HFFc6 (cell line): ENCODE measurements at places on chromosomes 4 and X. TPM values are rescaled to one million over a fixed set of nuclear protein-coding genes. Genes with fewer than 3 reads are reported as not detected.

GRCh38 chrX:856566-857290 lies 226.1 kb downstream of the SHOX start:
- H3K27me3 ChIP-seq, result peaks cover 2% of the 10 kb centered on the region; the same call in 1 of the 2 replicates
- H3K27ac ChIP-seq, result no peak overlapping the region
- H3K4me3 ChIP-seq, result peak overlapping the region; percentile 42; the same call in 1 of the 2 replicates
- DNase-seq, result no peak
- H3K36me3 ChIP-seq, result no peaks in the 10 kb centered on the region

DNA sequence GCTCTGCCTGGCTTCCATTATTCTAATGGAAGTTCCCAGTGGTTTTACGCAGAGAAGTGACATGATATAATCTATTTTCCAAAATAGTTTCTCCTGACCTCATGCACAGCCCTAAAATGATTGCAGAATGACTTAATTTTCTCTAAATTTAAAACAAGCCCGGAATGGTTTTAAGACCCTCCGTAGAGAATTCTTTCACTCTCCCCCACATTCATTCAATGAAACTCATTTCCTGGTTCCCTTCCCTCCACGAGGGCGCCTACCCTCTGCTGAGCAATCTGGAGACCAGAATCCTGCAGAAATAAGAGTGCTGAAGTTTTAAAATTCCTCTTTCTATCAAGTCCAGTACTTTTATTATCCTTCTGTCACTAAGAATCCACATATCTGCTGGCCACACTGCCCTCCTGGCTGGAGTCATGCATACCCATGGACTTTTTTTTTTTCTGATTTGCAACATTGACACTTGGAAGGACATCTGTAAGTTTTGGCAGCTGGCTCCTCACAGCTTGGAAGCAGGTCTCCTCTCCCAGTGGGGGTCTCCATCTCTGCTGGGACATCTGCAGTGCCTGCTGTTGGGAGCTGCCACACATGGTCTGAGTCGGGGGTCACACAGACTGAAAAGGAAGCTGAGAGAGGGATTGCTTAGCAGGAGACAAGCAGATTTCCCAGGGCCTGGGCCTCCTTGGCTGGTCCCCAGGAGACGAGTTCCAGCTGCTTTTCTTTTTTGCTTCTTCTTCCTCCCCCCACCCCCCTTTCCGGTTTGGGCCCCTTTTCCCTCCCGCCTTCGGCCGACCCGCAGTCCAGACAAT lies 86.1 kb downstream of the SOWAHB start:
- peaks cover 34% of the 10 kb centered on the region for H3K4me1 ChIP-seq
- DNase-seq, result peak; percentile 40
- peak overlapping the region; percentile 45 for H3K4me3 ChIP-seq
- H3K36me3 ChIP-seq, result peaks cover 28% of the 10 kb centered on the region
- H3K27me3 ChIP-seq, result no peaks in the 10 kb centered on the region; the same call in 1 of the 2 replicates
- H3K27ac ChIP-seq, result peak overlapping the region; percentile 52

- DNase-seq, result no peak
- H3K27ac ChIP-seq, result peak overlapping the region; percentile 81
- peaks cover 60% of the 10 kb centered on the region for H3K4me1 ChIP-seq
- H3K36me3 ChIP-seq, result peaks cover 53% of the 10 kb centered on the region
- peaks cover 12% of the 10 kb centered on the region for H3K27me3 ChIP-seq
Observed at GRCh38 chr4:186644311-186644638, 79.4 kb downstream of the FAT1 start.

DNA sequence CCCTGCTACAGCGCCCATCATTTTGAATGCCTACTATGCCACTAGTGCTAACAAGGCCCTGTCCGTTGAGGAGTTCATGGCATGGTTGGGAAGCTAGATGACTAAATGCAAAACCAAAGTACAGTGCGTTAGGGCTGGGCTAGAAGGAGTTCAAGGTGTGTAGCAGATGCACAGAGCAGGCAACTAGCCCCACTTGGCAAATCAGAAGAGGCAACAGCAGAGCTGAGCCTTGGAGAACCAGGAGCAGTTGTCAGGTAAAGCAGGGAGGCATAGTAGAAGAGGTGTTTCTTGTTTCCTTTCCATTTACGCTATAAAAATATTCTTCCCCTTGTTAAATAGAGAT lies 146.6 kb upstream of the CPEB2 start:
- DNase-seq, result no peak
- no peaks in the 10 kb centered on the region for H3K36me3 ChIP-seq
- peaks cover 40% of the 10 kb centered on the region for H3K4me1 ChIP-seq
- peak overlapping the region; percentile 93 for H3K27ac ChIP-seq
- no peaks in the 10 kb centered on the region; the same call in 1 of the 2 replicates for H3K27me3 ChIP-seq

DNA sequence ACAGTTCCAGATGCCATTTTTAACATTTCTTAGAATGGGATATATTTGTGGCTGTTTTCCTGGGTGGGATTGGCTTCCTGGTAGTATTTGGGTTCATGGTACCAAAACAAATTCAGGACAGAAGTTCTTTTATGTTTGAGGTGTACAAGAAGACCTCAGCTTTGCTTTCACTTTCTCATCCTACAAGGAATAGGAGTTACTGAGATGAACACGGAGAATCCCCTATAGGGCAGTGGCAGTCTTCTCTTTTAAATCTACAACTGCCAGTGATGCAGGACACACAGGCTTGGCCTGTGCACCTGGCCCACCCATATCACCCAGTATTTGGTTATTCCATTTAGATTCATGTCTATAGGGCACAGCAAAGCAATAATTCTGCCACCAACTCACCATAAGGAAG lies 35.2 kb downstream of the SLC10A7 start:
- no peak for DNase-seq
- H3K27ac ChIP-seq, result no peak overlapping the region
- H3K27me3 ChIP-seq, result no peaks in the 10 kb centered on the region
- H3K4me1 ChIP-seq, result peaks cover 6% of the 10 kb centered on the region; the same call in 1 of the 2 replicates
- peaks cover 35% of the 10 kb centered on the region for H3K36me3 ChIP-seq
- no peak overlapping the region for H3K4me3 ChIP-seq

SORBS2 gene
- 0.78 to 2.8 TPM (median 2.4 TPM) in 3 replicates for total RNA-seq

SLC7A11 gene
- 11.6 to 59.1 TPM (median 14.4 TPM) in 3 replicates for total RNA-seq
